Urinary bladder (tissue), 4 donors: ENCODE measurements at places on chromosomes 3 and 15. TPM values are rescaled to one million over a fixed set of nuclear protein-coding genes. Genes with fewer than 3 reads are reported as not detected.

DNA sequence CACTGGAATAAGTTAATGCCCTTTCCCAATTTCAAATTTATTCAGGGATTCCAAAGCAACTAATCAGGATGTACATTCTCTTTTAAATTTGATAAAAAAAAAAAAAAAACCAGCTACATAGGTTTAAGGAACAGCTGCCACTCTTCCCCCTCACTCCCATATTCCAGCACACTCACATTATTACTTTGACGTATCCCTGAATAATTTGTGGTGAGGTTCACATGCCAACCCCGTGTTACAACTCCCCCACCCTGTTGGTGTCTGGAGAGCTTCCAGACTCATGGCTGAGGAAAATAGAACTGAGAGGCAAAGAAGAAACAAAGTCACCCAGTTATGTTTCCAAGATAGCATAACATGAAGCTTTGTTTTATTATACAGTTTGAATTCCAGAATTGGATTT, 300.5 kb upstream of the MME start:
- no peak for DNase-seq

DNA sequence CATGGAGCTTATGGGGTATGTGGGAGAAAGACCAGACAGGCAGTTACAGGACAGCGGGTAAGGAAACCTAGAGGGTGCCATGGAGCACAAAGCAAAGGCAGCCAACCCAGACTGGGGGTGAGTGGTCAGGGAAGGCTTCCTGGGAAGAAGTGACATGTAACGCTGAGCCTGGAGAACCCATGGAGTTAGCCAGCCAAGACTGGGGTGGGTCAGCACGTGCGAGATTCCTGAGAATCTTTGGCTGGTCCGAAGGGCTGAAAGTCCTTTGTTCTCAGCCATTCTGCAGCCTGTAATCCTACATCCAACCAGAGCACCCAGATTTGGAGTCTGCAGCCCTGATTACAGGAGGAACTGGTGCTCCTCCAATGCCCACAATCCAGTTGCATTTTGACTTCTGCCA, 120.1 kb upstream of the WNT5A start:
- no peak for DNase-seq

GRCh38 chr3:185750015-185750414, 74.8 kb downstream of the IGF2BP2 start:
- DNase-seq = no peak

GRCh38 chr15:90959894-90960293, 5.2 kb downstream of the RCCD1 start:
- DNase-seq = no peak

The WDR93 gene
- total RNA-seq = not detected

- DNase-seq = no peak
Observed at GRCh38 chr15:95558131-95558530, 772.4 kb upstream of the NR2F2 start.

GRCh38 chr3:56772952-56773938, 28.5 kb downstream of the ARHGEF3 start:
- no peak for DNase-seq

The CPLX3 gene
- not detected for total RNA-seq

- DNase-seq = no peak
Observed at GRCh38 chr3:78978037-78978436, 789.8 kb downstream of the ROBO1 start.

GRCh38 chr3:55443346-55443745, 43.8 kb downstream of the WNT5A start:
- DNase-seq = no peak

DNA sequence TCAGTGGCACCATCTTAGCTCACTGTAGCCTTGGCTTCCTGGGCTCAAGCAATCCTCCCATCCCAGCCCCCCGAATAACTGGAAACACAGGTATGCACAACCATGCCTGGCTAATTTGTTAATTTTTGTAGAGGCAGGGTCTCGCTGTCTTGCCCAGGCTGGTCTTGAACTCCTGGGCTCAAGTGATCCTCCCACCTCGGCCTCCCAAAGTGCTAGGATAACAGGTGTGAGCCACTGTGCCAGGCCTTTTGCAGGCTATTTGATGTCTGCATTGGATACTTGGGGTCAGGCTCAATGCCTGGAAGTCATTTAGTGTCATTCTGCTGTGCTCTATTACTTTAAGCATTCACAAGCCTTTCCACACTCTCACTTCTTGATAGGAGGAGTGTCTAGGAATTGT, 17.6 kb downstream of the LIMD1 start:
- no peak for DNase-seq

DNA sequence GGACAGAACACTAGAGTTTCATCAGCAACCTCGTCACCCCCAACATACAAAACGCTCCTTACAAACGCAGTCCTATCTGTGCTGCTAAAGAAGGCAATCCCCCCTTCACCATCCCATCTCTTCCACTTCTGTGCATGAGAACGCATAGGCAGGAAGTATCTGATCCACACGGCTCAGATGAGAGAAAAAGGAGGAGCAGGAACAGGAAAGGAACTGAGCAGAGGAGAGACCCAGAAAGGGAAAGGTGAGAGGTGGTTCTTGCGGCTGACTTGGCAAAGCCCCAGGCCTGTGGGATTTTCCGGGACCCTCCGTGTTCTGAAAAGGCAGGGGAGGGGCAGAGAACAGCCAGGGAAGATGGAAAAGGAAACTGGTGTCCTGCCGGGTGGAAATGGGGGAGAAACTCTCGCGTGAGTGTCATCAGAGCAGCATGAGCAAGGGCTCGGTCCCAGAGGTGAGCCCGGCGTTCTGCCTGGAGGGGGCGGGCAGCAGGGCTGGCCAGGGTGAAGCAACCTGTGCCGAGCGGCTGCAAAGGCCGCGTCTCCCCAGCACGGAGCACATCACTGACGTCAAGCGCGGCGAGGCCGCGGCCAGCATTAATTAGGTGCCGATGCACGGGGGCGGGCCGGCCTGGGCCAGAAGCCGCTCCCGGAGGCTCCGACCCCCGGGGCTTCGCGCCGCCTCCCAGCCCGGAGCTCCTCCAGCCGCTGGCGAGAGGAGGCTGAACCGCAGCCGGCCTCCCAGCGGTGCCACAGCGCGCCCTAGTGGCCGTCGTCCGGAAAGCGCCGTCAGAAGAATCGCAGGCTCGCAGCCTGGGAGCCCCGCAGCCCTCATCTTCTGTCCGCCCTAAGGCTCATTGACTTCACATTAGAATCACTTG, 35.8 kb downstream of the CPN2 start:
- DNase-seq = no peak

GRCh38 chr3:190532731-190533203, 18.9 kb downstream of the IL1RAP start:
- no peak for DNase-seq

The MUC20 gene
- total RNA-seq = 12.7 TPM

DNA sequence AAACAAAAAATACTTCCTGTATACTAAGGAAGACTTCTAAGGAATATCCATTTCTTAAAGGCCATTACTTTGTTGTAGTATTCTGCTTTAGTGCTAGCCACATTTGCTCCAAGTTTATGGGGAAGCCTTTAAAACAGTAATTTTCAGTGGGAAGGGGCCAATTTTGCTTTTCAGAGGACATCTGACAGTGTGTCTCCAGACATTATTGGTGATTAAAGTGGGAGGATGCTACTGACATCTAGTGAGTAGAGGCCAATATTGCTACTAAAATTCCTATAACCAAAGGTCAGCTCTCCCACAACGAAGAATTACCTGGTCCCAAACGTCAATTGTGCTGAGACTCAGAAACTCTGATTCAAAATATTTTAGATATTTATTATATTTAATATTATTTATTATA, 24.8 kb downstream of the SLC28A2 start:
- DNase-seq = no peak

The P3H2 gene
- total RNA-seq = 12.7 TPM

DNA sequence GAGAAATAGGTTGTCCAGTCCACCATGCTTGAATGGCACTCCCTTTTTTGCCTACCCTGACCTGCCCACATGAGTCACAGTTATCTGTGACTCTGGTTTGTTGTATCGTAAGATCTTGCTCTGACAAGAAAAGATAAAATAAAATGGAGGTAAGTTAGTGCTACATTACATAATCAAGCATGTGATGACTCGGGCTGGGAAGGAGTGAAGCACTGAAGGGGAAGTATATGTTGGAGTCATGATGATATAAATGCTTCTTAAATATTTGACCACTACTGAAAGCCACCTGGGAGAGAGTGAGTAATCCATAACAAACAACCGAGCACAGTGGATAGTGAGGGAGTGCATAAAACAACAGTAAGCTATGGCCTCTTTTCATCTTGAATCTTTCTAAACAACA, 124.4 kb downstream of the SHOX2 start:
- no peak for DNase-seq

GRCh38 chr15:99076555-99077308, 28.1 kb upstream of the SYNM start:
- peak; percentile 62 for DNase-seq

The ETV5 gene
- 12.8 TPM for total RNA-seq

- DNase-seq = no peak
Observed at GRCh38 chr3:171261487-171261886, 198.7 kb downstream of the TNIK start.

- DNase-seq = no peak
Observed at GRCh38 chr3:29771602-29772001, 490.7 kb downstream of the RBMS3 start.

DNA sequence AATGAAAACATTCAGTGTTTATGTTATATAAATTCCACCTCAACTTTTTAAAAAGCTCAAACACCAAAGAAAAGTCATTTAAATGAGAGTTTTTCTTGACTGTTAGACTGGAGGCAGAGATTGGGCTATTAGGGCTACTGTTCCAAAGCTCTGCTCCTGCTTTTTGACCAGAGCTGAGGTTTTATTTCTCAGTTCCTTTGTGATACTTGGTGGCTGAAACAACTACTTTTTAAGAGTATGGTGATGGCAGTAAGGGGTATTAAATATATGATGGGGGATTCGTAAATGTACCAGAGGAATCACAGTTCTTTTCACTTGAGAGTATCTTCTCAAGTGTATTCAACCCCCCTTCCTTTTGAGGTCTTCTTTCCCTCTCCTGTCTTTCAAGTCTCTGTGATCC, 186.1 kb upstream of the CGNL1 start:
- no peak for DNase-seq

DNA sequence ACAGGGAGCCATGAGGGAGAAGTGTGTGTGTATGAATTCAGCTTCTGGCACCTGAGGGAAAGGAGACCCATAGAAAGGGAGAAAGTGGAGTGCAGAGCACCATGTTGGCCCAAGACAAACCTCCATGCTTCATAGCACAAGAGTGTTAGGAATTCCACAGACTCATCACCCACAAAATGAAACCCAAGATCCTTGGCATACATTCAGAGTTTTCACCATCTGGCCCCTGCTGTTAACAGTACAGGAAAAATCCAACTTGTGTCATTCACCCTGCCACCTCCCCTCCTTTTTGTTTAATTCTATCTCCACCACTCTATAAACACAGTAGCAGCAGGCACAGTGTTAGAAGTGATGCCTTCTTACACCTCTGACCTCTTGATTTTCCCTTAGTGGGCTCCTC, 60.0 kb upstream of the MNS1 start:
- no peak for DNase-seq

DNA sequence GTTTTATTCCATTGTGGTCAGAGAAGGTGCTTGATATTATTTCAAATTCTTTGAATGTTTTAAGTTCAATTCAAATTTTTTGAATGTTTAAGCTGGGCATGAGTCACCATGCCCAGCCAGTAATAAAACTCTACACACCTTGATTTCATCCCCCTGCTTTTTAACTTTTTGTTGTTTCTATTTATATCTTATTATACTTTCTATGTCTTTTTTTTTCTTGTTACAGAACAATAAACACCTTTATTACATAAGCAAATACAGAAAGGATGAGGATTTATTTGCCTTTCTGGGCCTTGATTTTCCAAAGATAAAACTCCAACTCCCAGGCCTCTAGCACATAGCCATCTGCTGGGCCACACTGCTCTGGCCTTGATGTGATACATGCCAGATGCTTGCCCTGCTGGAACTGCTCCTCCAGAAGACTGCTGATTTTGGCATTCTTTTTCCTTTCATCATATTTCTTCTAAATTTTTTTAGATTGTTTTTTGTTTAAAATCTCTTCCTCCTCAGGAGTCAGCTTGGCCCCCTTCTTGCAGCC, 14.0 kb downstream of the DNAH12 start:
- no peak for DNase-seq

DNA sequence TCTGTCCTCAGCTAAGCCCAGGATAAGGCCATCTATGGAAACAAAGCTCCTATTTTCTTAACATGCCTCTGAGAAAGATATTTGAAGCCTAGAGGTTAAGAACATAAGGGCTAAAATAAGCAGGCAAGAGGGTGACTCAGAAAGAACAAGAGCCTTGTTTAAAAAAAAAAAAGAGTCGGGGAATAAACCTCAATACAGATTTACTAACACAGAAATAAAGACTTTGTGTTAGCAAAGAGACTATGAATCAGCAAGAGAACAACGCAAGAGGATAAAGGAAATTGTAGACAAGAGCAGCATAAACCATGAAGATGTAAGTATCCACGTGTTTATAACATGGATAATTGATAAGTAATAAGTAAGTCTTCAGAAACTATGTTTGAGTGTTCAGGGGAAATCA, 36.0 kb downstream of the RAB27A start:
- no peak for DNase-seq

DNA sequence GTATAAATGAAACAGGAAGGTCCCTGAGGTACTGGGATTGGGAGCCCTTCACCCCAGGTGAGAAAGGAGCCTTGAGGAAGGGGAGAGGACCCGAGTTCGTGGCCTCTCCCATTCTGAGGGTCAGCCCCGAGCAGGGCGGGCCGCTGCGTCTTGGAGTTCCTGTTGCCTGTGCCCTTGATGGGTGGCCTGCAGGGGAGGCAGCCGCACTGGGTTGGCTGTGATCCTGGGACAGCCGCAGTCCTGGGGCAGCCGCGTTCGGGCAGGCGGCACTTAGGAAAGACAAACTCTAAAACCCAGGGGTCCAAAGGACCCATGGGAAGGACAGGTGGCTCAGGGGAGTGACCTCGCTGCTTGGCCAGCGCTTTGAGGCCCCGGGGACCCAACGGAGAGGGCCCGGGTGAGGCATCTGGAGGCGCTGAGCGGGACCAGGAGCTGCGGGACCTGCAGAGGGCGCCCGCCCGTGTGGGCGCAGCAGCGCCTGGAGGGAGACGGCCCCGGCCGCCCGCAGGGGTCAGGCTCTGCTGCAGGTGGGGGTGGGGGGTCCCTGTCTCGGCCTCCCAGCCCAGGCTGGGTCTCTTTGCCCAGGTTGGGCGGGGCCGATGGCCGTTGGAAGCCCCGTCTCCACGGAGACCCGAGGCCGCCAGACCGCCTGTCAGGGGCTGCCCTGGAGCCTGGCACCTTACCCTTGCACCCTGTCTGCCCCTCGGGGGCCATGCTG, 65.1 kb downstream of the HMCES start:
- no peak for DNase-seq

DNA sequence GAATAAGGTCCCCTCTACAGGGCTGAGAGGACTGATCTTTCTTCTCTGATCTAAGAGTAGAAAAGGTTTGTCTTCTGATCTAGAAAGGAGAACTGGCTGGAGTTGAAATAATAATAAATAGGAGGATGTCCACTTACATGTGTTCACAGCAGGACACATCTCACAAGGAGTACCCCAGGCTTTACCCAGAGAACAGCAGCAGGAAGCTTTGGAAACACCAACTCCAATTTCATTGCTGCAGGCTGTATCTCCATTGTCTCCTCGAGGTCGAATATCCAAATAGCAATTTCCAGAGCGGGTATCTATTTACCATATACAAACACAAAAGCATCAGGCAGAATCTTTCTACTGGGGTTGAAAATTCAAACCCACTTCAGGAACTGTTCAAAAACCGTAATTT, 136.6 kb downstream of the DUT start:
- DNase-seq = no peak

GRCh38 chr3:63972196-63972595, 51.1 kb downstream of the PSMD6 start:
- DNase-seq = no peak

- no peak for DNase-seq
Observed at GRCh38 chr3:11452312-11452711, 180.1 kb downstream of the ATG7 start.

The PLOD2 gene
- total RNA-seq = 114 TPM

The GOLGA8J gene
- total RNA-seq = not detected
